ENCODE measurements at places on chromosomes 4 and X.

- peak; percentile 17 for DNase-seq
Observed at GRCh38 chr4:22237155-22237751, 278.6 kb downstream of the ADGRA3 start.

DNA sequence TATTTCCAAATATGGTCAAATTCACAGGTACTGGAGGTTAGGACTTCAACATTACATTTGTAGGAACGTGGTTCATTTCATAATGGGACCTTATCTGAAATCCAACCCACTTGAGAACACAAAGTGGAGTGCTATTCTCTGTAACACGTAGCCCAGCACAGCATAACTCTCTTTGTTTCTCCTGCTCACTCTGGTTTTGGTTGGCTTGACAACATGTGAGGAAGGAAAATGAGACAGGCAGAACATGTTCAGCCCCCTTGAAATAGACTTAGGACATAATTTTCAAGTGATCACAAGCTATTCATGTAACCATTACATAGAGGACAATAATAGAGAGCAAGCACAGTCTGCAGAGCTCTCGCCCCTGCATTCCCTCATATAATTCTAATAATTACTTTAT lies 115.1 kb upstream of the SMIM10 start:
- no peak for DNase-seq

- no peak for DNase-seq
Observed at GRCh38 chrX:38000706-38001105, 5.6 kb upstream of the SYTL5 start.

GRCh38 chrX:120672389-120672788 lies 42.5 kb upstream of the C1GALT1C1 start:
- no peak for DNase-seq

DNA sequence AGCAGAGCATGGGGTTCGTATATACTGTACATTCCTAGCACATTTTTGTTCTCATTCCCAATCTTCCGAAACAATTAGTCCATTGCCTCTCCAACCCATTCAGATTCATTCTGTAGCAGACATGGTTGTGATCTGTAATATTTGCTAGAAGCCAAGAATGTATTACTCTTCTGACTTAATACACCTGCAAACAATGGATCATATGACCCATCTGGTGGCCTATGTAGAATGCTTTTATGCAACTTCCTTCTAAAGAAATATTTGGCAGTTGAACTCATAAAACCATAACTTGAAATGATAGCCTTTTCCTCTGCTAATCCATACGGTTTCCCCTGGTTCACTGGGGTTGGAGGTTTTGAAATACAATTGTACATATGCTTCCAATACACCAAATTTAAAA lies 32.8 kb upstream of the SGMS2 start:
- DNase-seq = no peak

- DNase-seq = no peak
Observed at GRCh38 chrX:40340116-40340515, 240.7 kb upstream of the ATP6AP2 start.
